Caudate nucleus (tissue), 63 donors: ENCODE measurements at places on chromosomes 1 and 21.
A peak's percentile ranks its signal among the peaks of the same experiment; 100 is the strongest.

- no peak for DNase-seq
Observed at GRCh38 chr1:247681288-247681897, 1.9 kb upstream of the OR13G1 start.

GRCh38 chr1:68673771-68674170, 176.9 kb upstream of the DEPDC1 start:
- DNase-seq, result no peak

- no peak for DNase-seq
Observed at GRCh38 chr21:15495965-15496364, 233.8 kb upstream of the USP25 start.

DNA sequence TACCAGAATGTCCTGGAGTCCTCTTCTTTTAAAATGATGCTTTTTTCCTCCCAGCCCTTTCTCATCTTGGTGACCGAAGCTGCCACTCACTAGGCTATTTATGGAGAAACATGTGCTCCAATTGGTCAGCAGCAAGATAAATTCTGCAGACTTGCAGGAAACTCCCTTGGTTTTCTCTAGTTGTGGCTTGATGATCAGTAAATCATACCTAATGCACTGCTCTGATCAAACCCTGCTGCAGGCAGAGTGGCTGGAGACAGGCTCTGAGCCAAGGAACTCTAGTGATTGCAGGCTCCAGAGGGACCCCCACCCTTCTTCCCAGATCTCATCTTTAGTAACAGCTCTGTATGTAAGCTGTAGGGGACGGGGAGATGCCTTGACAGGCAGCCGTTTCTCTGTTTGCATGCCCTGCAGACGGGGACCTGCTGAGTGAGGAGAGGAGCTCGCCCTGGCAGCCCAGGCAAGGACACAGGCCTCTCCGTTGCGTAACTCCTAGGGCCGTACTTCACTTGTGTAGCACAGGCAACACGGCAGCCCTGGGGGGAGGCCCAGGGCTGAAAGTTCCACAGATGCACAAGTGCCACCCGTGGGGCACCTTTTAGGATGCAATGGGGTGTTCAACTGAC, 14.5 kb downstream of the SLC6A17 start:
- DNase-seq, result no peak

- DNase-seq, result no peak
Observed at GRCh38 chr1:38175121-38175520, 128.5 kb upstream of the POU3F1 start.

DNA sequence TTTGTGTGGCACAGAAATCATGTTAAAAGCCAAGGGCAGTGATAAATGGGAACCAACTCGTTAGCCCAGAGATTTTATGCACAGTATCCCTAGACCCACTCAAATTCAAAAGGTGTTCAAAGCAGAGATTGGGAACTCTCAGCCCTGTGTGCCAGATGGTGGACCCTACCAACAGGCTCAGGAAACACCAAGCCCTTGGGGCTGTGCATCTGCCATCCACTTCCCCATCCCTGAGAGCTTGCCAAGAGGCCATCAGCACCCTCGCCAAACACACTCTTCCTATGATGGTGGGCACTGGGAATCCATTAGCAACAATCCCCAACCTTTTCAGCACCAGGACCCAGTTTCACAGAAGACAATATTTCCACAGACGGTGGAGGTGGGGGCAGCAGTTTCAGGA, 194.2 kb upstream of the NFIA start:
- DNase-seq, result no peak

- DNase-seq, result no peak
Observed at GRCh38 chr21:44914176-44914874, 6.4 kb downstream of the ITGB2 start.

DNA sequence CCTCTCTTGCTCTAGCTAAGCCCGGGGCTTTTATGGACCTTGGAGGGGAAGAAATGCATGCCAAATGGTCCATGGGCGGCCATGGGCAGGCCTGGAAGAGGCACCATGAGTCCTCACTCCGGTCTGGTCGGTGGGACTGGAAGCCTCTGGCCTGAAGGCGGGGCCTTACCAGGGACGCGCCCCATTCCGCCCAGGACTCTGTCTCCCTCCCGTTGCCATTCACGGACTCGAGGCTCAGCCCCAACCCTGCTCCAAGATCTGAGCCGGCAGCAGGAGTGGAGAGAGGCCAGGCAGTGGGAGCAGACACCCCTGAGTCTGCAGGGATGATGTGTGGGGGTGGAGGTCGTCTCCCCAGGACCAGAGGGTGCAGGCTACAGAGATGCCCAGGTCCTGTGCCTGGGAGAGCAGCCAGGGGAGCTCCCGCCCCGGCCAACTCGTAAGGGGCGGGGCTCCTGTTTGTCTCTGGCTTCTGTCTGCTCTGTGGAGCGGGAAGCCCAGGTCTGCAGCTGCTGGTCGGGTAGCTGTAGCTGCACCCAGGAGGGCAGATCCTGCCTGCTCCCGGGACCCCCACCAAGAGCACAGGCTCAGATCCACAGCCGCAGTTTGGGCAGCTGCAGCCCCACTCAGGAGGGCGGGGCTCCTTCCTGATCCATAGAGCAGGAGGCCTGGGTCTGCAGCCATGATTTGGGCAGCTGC, 8.3 kb upstream of the KANK4 start:
- DNase-seq, result no peak

GRCh38 chr1:109299558-109300343, 7.1 kb downstream of the MYBPHL start:
- peak; percentile 91 for DNase-seq

- DNase-seq, result no peak
Observed at GRCh38 chr1:189726806-189727205, 750.9 kb downstream of the BRINP3 start.

DNA sequence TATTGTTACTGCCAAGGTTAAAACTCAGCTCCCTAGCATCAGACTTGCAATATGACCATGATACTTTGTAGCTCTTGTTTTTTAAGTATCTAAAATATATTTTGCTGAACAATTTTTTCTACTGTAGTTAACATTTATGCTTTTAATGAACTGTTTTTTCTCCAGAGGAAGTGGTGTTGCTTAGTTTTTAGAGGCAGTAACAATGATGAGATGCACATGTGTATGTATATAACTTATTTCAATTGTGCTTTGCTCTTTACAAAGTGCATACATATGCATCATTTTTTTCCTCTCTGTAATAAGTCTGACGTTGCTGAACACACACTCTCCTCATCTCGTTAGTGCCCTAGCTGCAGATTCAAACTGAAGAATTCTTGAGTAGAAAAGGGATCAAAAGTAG, 418.8 kb downstream of the ZP4 start:
- DNase-seq, result no peak

DNA sequence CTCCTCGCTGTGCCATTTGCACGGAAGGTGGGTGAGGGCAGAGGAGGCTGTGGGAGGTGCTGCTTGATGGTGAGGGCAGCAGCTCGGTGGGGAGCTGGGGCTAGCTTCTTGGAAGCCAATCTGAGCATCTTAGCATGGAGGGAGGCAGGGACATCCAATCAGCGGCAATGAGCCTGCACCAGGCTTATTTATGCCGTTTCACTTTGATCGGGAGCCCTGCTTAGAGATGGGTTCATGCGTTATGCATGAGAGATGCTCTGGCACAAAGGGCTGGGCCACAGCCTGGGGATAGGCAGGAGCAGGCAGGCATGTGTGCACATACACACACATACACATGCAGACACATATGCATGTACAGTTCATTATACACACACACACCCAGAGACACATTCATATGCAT, 220.2 kb downstream of the GRIK3 start:
- no peak for DNase-seq

DNA sequence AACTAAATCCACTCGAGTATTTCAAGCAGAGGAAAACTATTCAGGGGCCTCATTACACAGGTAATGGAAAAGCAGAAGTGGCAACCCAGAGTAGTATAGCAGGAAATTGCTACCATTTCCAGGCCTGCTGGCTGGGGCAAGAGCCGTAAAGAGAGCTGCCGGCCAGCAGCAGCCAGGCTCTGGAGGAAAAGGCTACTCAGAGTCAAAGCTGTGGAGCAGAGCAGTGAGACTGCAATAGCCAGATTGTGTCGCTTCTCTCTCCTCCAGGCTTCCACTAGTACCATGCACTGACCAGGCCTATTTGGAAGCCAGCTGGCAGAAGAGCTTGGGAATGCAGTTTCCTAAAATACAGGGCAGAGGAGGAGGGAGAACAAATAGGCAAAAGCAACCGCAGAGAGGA, 155.5 kb downstream of the OMA1 start:
- DNase-seq, result no peak

DNA sequence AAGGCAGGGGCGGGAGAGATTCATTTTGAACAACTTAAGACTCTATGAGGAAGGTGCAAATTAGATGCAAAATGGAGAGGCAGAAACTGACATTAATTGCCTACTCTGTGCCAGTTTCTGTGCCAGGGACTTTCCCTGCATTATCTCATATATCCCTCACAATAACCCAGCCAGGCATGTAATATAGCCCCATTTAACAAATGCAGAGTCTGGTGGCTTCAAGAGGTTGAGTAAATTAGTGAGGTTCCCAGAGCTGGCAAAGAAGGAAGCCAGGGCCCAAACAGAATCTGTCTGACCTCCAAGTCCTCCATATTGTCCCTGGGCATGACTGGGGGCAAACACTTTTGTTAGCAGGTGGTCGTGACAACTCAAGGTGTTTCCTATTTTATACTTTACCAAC, 199.8 kb downstream of the ASTN1 start:
- DNase-seq, result no peak

DNA sequence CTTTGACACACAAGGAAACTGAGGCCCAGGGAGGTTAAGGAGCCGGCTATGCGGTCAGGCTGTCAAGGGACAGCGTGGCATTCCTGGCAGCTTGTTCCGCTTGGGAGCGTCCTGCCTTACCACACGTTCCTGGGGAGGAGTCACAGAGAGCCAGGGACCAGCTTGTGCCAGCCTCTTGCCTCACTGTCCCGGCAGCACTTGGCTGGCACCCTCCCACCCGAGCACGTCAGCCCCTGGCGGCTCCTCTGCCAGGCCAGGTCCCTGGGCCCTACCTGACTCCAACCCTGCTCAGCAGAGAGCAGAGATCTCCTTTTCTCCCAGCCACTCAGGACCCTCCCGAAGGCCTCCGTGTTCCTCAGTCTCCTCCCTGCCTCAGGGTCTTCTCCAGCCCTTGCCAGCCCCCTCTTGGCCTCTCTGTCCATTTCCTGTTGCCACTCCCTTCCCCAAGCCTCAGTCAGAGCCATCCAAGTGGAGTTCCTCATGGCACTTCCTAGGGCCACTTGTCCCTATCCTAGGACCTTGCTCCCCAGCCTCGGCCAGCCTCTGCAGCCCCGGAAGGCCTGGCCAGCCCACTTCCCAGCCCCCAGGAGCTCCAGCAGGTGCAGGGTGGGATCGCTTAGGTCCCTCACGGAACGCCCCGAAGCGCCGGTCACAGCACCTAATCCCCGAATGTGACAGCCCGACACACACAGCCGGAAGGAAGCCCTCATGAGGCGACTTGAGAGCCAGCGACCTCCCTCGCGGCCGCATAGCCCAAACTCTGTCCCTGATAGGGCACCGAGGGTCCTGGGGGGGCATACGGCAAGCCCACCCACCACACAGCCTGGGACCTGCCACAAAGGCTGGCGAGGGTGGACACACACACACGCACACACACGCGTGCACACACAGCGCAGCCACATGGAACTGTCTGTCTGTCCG, 130.3 kb downstream of the CASZ1 start:
- no peak for DNase-seq

- no peak for DNase-seq
Observed at GRCh38 chr21:34112316-34113033, 39.1 kb downstream of the MRPS6 start.
